RPMI7951 (cell line): ENCODE measurements at places on chromosomes 1 and 21. TPM values are rescaled to one million over a fixed set of nuclear protein-coding genes. Genes with fewer than 3 reads are reported as not detected.

GRCh38 chr1:165876121-165876520 lies 48.7 kb downstream of the UCK2 start:
- no peak for DNase-seq

HCRTR1 gene
- total RNA-seq, result not detected in 2 replicates

DNA sequence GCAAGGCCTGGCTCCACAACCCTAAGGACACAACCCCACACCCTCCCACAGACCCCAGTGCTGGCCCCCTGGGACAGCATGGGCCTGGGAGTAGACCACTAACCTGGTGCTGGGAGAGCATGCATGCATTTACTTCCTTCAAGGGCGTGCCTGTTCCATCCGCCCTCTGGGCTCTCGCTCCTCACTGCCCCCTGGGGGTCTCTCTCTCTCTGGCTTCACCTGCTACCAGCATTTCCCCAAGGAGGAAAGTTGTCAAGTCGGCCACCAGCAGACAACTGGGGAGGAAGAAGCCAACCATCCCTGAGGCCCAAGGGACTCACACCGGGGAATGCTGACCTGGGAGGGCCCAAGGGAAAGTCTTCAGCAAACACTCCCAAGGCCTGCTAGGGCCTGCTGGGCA lies 6.5 kb downstream of the LRP8 start:
- DNase-seq, result no peak

GRCh38 chr1:53166912-53167311 lies 24.5 kb upstream of the SLC1A7 start:
- no peak for DNase-seq

TESK2 gene
- 2.3 and 4.9 TPM in 2 replicates for total RNA-seq

- peak; percentile 43 for DNase-seq
Observed at GRCh38 chr1:77371396-77371795, 89.6 kb downstream of the AK5 start.

DNA sequence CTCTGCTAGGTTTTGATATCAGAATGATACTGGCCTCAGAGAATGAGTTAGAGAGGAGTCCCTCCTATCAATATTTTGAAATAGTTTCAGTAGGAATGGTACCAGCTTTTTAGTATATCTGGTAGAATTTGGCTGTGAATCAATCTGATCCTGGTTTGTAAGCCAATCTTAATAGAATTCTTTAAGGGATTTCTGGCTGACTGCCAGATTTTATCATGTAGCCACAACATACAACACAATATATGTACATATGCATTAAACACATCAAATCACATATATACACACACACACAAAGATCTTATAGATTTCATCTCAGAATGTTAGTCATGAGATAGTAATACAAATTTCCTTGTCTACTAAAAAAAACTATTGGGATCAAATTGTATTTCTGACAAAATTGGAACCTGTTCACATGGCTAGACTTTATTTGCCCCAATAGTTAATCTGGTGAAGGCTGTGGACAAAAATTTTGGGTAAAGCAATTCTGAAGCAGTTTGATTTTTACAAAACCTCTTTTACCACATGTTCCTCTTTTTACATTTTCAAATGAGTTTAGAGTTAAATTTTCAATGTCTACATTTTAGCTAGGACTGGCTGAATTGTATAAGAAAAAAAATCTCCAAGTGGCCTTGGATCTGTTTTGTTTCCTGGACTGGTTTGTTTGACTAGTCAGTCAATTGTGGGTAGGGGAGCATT lies 151.7 kb downstream of the FASLG start:
- DNase-seq, result no peak

TSSK3 gene
- 0.12 and 0.39 TPM in 2 replicates for total RNA-seq

- no peak for DNase-seq
Observed at GRCh38 chr1:25874635-25875153, 814 bp downstream of the PAQR7 start.

GRCh38 chr1:217117973-217118465 lies 394.8 kb upstream of the ESRRG start:
- DNase-seq, result no peak

EPHA10 gene
- total RNA-seq, result not detected in 2 replicates
